ENCODE measurements at places on chromosomes 3 and 15.

DNA sequence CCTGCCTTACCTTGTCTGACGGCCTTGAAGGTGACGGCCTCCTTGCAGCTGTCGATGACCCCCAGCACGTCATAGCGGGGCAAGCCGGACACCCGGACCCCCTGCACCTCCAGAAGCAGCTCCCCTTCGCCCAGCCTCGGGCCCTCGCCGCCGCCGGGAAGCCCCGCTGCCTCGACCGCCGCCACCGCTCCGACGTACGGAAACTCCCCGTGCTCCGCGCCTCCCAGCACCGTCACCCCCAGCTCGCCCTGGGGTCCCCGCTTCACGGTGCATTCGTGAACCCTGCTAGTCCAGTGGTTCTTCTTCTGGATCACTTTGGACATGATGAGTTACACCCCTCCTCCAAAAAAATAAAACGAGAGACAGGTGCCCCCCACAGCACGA, 740 bp downstream of the MAGI1 start:
- no peak for DNase-seq

DNA sequence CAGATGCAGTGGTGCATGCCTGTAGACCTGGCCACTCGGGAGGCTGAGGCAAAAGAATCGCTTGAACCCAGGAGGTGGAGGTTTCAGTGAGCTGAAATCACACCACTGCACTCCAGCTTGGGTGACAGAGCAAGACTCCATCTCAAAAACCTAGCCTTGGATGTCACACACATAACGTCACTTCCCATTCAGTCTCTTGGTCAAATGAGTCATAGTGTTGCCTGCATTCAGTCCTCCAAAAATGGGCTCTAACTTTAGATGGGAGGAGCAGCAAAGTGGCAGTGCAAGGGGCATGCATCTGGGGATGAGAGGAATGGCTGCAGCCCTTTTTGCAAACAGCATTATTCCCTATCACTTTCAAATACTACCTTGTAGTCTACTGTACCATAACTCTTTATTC, 62.9 kb upstream of the AGBL1 start:
- no peak for DNase-seq

- peak; percentile 8 for DNase-seq
These were observed 140.1 kb downstream of the ADAMTS17 start for GRCh38 chr15:100201376-100202280.

DNA sequence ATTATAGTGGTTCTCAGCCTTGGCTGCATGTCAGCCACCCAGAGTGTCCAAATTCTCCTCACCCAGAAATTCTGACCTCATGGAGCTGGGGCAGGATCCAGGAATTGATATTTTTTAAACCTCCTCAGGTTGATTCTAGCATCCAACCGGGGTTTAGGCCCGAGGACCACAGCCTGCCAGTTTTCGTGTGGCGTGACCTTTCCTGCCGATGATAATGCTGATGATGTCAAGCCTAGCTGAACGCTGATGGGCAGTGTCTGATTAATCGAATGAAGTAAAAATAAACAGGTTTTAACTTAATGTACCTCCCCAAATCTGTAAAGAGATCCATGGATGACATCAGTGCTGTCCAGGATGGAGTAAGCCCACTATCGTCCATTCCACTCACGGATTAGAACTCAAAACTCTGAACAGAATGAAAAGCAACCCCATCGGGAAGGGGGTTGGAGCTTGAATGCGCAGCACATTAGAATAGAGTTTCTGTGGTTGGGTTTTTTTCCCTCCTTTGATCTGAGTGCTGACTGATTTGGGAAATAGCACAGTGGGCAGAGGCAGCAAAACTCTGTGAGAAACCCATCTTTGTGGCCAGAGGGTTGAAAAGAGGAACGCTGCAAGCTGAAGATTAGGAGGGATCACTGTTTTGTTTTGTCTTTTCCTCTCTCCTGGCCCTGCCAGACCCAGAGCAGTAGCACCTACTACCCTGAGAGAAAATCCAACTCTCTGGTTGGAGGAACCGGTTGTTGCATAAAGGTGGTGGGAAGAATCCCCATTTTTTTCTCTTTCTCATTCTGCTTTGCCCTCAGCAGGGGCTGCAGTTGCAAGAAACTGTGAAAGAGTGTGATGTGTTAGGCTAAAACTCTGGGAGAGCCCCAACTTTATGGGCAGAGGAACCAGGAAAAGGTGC, 153.9 kb downstream of the APBA2 start:
- no peak for DNase-seq

- no peak for DNase-seq
These were observed 85.1 kb upstream of the OCA2 start for GRCh38 chr15:28184166-28184565.

DNA sequence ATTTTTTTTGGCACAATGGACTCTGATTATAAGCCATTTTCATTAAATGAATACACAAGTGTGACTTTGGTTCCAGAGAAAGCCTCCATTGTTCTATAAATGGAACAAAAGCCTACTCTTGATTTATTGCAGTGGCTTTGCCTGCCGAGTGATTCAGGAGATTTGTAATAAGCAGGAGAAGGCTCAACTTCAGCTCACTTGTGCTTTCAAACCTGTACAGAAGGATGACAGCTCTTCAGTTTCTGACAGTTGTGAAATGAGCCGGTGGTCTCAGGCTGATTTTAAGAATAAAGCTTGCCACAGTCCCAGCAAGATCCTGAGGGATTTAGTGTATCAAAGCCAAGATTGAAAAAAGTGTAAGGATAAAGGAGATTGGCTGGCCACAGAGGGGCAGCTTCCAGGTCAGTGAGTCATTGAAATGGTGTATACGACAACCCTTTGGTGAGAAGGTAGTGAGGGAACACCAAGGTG, 438.8 kb upstream of the TGFBR2 start:
- DNase-seq: no peak

- DNase-seq: no peak
These were observed 58.5 kb upstream of the TRIM71 start for GRCh38 chr3:32759342-32759741.

DNA sequence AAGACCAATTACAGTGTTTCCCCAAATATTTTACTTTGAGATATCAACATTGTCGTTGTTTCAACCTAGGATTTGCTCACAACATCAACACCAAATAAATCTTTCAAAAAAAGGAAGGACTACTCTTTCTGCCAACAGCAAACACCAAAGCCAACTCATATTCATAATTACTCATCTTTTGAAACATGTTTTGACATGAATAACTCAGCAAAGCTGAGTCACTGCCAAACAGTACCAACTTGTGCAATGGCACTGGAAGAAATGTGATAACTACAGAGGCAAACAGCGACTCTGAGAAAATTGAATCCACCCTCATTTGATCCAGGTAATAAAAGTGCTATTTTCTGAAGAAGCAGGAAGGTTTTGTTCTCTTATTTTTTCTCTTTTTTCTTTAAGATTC, 67.2 kb downstream of the PEX5L start:
- no peak for DNase-seq

DNA sequence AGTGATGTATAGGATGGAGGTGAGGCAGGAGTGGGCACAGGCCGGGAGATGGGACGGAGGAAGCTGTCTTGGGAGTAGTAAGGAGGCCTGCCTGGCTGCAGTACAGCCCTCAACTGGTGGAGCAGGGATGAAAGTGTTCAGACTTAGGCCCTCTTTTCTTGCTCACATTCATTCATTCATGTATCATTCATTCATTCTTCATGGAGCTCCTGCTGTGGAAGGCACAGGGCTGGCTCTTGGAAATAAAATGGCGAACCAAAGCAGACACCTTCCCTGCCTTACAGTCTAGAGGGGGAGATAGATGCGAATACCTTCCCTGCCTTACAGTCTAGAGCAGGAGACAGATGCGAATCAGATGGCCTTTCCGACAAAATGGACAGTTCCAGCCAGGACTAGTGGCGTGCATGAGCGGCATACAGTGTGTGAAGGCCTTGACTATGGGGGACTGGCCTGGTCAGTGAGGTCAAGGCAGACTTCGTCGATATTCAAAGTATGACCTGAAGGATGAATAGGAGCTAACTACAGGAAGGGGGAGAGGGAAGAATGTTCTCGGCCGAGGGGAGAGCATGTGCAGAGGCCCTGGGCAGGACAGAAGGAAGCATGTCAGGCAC, 143.2 kb upstream of the TLE3 start:
- DNase-seq: no peak

GRCh38 chr3:138861798-138862197, 27.1 kb upstream of the PIK3CB start:
- DNase-seq: peak; percentile 63

DNA sequence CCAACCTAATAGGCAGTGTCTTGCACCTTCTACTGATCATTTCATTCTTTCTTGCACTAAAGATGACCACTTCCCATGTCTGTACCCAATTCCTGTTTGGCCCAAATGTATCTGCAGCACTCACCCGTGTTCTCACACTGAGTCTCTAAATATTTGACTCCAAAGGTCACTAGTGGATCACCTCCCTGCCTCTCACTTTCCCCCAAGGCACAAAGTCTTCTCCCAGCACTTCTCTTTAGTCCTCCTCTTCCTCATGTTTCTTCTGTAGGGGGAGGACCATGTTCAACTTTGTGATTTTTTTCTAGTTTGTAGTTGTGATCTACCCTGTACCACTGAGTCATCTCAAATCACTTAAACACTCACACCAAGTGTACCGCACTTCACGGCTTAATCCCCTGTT, 13.9 kb downstream of the NR1I2 start:
- no peak for DNase-seq

DNA sequence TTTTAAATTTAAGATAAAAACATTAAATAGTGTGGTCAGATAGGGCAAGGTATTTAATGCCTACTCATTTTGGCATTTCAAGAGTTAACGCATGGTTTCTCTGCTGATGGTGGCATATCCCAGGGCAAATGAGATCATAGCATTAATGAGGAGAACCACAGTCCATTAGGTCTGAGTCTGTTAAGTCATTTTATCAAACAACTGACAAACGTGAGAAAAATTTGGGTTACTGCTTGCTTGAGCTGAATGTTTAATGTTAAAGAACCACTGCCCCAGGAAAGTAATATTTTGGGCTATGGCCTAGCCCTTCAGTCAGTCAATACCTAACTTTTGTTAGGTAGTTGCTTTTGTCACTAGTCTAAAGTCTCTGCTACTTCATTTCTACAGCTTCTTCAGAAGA, 37.9 kb upstream of the SLC2A2 start:
- DNase-seq: no peak

GRCh38 chr3:151299006-151299405, 17.6 kb downstream of the GPR87 start:
- DNase-seq: no peak

- DNase-seq: peak; percentile 78
These were observed 44.9 kb upstream of the MANF start for GRCh38 chr3:51340013-51340829.

DNA sequence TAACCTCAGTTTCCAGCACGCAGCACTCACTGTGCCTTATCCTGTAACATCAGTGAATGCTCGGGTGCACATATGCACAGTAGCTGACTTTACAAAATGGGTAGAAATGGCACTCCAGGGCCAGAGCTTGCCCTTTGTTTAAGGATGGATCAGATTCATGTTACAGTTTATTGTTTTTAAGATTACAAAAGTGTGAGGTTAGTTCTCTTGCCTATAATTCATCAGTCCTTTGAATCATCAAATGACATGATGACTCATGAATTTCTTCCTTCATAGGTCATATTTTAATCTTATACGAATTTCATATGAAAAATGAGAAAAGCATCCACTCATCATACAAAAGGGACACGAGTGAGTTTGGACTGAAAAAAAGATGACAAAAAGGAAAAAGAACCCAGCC, 545.3 kb downstream of the GBE1 start:
- peak; percentile 53 for DNase-seq

GRCh38 chr3:196697270-196697669, 14.8 kb downstream of the CEP19 start:
- no peak for DNase-seq

- no peak for DNase-seq
These were observed 258.4 kb downstream of the XXYLT1 start for GRCh38 chr3:195012571-195012970.

GRCh38 chr15:78663703-78664102, 22.7 kb upstream of the CHRNB4 start:
- no peak for DNase-seq

GRCh38 chr3:8840556-8840955, 71.1 kb upstream of the OXTR start:
- DNase-seq: peak; percentile 77

DNA sequence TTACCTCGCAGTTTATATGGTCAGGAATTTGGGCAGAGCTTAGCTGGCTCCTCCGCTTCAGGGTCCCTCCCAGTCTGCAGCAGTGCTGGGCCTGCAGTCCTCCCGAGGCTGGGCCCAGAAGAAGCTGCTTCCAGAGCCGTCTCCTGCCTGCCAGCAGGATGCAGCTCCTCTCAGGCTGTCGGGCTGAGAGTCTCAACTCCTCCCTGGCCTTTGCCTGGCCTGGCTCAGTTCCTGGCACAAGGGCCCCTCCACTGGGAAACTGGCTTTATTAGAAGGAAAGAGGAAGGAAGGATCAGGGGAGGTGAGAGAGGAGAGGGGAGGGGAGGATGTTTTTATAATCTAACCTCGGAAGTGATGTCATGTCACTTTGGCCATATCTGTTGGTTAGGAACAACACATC, 72.8 kb downstream of the GABRG3 start:
- DNase-seq: no peak

DNA sequence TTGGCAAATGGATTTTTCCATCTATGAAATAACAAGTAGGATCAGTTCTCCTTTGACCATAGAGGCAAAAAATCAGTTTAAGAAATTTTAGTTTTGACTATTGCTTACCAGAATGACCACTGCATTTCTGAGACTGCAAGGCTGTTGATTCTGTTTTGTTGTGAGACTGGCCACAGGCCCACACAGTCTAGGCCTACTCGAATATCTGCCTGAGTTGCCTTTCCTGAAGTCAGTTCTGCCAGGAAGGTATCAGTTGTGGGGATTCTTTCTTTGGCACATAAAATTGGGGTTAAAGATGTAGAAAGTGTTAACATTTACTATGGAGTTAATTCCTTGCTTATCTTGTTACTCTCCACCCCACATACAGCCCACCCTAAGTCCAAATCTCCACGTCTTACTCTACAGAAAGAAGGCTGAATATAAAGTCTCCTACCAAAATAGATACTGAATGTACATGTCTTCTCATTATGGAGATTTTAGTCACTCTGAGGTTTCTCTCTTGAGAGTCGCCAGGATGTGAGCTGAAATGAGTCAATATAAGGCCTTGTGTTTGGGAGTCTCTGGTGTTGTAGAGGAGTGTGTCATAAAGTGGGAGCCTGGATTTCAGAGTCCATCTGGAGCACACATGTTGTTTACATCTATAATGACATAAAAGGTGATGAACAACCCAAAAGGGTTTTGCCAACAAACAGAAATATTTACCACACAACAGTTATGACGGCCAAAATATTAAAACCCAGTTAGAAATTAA, 45.0 kb upstream of the WWTR1 start:
- peak; percentile 81 for DNase-seq

- DNase-seq: no peak
These were observed 22.4 kb upstream of the MTHFS start for GRCh38 chr15:79919090-79919748.

DNA sequence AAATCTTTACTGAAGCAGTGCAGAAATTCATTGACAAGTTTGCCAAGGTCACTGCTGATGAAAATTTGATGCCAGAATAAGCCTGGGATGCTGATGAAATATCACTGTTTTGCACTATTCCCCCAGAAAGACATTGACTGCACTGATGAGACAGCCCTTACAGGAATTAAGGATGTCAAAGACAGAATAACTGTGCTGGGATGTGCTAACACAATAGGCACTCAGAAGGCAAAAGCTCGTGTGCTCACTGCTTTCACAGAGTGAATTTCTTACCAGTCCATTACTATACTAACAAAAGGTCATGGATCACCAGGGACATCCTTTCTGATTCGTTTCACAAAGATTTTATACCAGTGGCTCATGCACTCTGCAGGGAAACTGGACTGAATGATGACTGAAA, 69.4 kb downstream of the MCF2L2 start:
- DNase-seq: no peak

- no peak for DNase-seq
These were observed 191.9 kb downstream of the STT3B start for GRCh38 chr3:31724651-31725050.

GRCh38 chr3:124684459-124684858, 45.8 kb upstream of the UMPS start:
- DNase-seq: no peak

Measured in non-pigmented ciliary epithelial cell (primary cell).